ENCODE measurements at places on chromosomes 6 and 20.

GRCh38 chr20:4666001-4666479, 55.7 kb upstream of the PRND start:
- DNase-seq = peak; percentile 49

GRCh38 chr6:5034328-5034727, 30.5 kb upstream of the RPP40 start:
- DNase-seq = no peak

- DNase-seq = no peak
These were observed 678.6 kb upstream of the CITED2 start for GRCh38 chr6:140052736-140053729.

- DNase-seq = no peak
These were observed 78.4 kb downstream of the LIN28B start for GRCh38 chr6:105035299-105035698.

GRCh38 chr6:95519228-95520037, 57.9 kb upstream of the MANEA start:
- no peak for DNase-seq

DNA sequence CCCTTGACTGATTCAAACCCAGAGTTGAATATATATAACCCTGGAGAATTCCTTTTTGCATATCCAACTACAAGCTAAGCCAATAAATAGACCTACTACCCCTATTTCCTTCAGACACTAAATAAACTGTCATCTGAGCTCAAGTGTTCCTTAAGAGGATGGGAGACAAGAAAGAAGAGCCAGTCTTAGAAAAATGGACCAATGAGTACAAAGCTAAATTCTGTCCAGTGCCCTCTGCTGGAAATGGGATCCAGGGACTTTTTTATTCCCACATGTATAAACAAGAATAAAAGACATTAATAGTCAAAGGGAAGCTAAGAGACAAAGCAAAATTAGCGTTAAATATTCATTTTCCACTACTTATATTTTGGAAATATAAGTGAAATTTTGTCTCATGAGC, 4.8 kb downstream of the PPP1R10 start:
- DNase-seq = no peak

- no peak for DNase-seq
These were observed 145.3 kb upstream of the TENT5A start for GRCh38 chr6:81897793-81898192.

DNA sequence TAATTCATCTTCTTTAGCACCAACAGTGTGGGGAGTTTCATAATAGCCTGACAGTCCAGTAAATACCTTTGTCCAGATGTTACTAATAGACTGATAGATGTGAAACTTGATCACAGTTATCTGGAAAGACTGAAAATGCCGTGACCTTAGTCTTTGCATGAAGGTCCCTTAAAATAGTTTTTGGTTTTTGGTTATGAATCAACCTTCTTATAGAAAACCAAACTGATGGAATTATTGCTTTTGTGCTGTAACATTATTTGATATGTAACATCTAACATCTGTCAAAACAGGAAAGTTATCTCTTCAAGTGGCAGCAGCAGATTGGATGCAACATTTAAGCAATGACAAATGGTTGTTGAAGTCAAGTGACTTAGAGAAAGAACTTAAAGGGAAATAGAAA, 190.4 kb downstream of the DOK5 start:
- DNase-seq = no peak

DNA sequence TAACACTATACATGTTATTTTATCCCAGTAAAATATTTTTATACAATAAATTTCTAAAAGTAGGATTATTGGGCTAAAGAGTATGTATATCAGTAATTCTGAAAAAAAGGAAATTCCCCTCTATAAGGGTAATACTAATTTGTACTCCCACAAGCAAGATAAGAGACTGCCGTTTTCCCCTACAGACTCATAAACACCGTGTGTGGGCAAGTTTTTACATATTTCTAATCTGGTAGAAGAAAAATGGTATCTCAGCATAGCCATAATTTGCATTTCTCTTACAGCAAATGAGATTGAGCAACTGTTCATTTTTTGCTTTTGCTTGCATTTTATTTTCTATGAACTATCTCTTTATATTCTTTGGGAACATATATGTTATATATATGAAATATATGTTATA, 26.0 kb upstream of the MYMX start:
- DNase-seq = no peak

GRCh38 chr20:50691573-50692551, 520 bp upstream of the RIPOR3 start:
- DNase-seq = no peak

DNA sequence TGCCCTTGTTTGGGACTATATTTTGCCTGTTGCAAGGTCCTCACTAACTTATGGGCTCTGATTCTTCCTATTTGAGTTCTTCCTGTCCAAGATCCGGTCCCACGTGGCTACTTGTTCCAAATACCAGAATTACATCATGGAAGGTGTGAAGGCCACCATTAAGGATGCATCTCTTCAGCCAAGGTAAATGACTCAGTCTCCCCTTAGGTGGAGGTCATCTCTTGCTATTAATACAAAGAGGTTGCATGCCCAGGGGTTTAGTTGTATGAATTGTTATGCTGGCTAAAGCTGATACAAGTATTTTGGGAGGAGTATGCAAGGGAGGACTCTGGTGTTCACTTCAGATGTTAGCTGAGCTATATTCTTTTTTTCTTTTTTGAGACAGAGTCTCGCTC, 9.1 kb downstream of the RNF114 start:
- no peak for DNase-seq

DNA sequence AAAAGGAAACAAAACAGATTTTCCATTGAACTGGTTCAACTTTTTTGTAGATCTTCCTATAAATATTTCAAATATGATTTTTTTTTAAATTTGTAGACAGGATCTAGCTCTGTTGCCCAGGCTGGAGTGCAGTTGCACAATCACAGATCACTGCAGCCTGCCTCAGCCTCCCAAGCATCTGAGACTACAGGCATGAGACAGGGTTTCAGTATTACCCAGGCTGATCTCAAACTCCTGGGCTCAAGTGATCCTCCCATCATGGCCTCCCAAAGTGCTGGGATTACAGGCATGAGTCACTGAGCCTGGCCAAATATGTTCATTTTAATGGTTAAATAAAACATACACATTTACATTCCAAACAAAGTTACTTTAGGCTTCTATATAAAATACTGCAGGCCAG, 33.6 kb downstream of the SAMHD1 start:
- DNase-seq = no peak

DNA sequence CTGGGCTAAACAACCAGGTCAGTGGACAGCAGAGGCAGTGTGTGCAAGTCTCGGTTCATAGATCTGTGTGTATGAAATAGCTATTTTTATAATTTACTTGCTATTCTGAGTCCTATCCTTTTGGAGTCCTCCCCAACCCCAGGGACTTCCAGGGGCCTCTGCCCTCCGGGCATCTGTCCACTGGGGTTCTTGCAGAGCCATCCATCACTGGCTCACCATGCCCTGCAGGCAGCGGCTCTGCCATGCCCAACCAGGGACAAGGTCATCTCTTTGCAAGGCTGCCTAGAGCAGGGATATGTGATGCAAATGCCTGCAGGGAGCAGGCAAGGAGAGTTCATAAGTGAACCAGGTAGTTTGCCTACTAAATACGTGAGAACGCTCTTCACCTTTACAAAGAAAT, 10.5 kb upstream of the BEND3 start:
- DNase-seq = no peak

GRCh38 chr6:148550569-148550968, 196.3 kb upstream of the UST start:
- no peak for DNase-seq

GRCh38 chr20:48926267-48926666, 4.8 kb downstream of the ARFGEF2 start:
- DNase-seq = no peak

All from stimulated activated CD8-positive, alpha-beta memory T cell treated with anti-CD3 and anti-CD28 coated beads, Interleukin-7, amount 100 ng/mL, for 4 hours (primary cell).